ENCODE measurements at places on chromosomes 5 and 9. TPM values are rescaled to one million over a fixed set of nuclear protein-coding genes. Genes with fewer than 3 reads are reported as not detected.

Gene LHX3
- total RNA-seq, result not detected

Gene CTNND2
- not detected for total RNA-seq

Gene PIP5K1B
- 3.1 TPM for total RNA-seq

Gene CBY3
- total RNA-seq, result 0.57 TPM

Gene ADCY2
- total RNA-seq, result not detected

Gene ENG
- total RNA-seq, result 19.3 TPM

Gene GRM6
- not detected for total RNA-seq

GRCh38 chr9:6766606-6767005, 8.8 kb downstream of the KDM4C start:
- no peak overlapping the region for H3K4me3 ChIP-seq
- no peak for DNase-seq
- H3K27me3 ChIP-seq, result no peaks in the 10 kb centered on the region
- peaks cover 24% of the 10 kb centered on the region for H3K4me1 ChIP-seq

DNA sequence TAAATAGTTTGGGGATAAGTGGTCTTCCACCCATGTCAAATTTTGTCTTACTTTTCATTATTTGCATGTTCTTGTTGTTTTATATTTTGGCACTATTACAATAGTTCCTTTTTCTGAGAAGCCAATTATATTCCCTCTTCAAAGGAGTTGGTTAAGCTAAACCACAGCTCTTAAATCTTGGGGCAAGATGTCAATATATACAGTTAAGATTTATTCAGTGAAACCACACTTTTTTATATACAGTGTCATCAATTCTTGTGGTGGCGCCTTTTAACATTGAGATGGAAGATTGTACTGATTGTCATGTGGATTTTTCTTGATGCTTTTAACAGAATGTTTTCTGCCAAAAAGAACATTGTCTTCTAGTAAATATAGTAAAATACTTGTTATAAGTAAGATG, 104.1 kb downstream of the MTREX start:
- peaks cover 5% of the 10 kb centered on the region for H3K4me1 ChIP-seq
- DNase-seq, result no peak
- H3K36me3 ChIP-seq, result no peaks in the 10 kb centered on the region
- no peaks in the 10 kb centered on the region for H3K27me3 ChIP-seq

DNA sequence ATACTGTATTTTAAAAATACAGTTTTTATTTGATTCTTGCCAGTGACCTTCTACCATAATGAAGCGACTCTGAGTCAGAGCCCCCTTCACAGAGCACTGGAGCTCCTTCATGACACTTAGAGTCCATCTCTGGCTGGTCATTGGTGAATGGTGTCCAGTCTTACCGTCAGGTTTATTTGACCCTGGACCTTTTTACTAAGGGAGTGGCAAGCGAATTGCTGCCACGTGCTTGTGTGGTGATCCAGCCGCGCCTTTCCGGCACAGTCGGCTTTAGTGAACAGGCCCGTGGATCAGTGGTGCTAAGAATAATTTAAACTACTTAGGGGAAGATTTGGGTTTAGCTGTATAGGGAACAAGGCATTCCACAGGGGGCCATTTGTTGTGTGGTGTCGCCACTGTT, 48.5 kb downstream of the PRRC2B start:
- H3K27ac ChIP-seq, result no peak overlapping the region
- DNase-seq, result no peak
- no peaks in the 10 kb centered on the region for H3K27me3 ChIP-seq
- no peak overlapping the region for H3K4me3 ChIP-seq
- H3K4me1 ChIP-seq, result no peaks in the 10 kb centered on the region

GRCh38 chr9:33043671-33044070, 18.6 kb downstream of the DNAJA1 start:
- no peaks in the 10 kb centered on the region for H3K27me3 ChIP-seq
- no peak overlapping the region for H3K27ac ChIP-seq
- H3K36me3 ChIP-seq, result peaks cover 7% of the 10 kb centered on the region

DNA sequence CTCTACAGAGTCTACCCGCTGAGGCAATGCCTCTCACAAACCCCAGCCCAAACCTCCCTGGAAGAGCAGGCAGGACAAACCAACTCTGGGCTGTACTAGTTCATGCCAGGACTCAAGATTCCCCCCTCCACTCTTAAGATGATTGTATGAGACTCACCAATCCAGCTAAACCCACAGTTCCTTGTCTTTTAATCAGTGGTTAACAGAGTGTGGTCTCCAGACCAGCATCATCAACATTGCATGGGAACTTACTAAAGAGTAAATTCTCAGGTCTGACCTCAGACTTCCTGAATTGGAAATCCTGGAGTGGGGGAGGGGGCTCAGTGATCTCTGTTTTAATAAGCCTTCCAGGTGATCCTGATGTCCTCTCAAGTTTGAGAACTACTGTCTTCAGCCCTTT, 240.9 kb downstream of the GAS1 start:
- no peak overlapping the region for H3K27ac ChIP-seq
- no peak overlapping the region for H3K4me3 ChIP-seq
- H3K27me3 ChIP-seq, result no peaks in the 10 kb centered on the region
- no peaks in the 10 kb centered on the region for H3K36me3 ChIP-seq

- H3K36me3 ChIP-seq, result no peaks in the 10 kb centered on the region
- H3K4me3 ChIP-seq, result no peak overlapping the region
- H3K27me3 ChIP-seq, result no peaks in the 10 kb centered on the region
- DNase-seq, result no peak
- no peaks in the 10 kb centered on the region for H3K4me1 ChIP-seq
- H3K27ac ChIP-seq, result no peak overlapping the region
Observed at GRCh38 chr5:20678814-20679298, 690.9 kb upstream of the CDH18 start.

- no peaks in the 10 kb centered on the region for H3K36me3 ChIP-seq
- no peaks in the 10 kb centered on the region for H3K27me3 ChIP-seq
- H3K27ac ChIP-seq, result peak within 1 kb of the TSS; percentile 90
- H3K4me3 ChIP-seq, result peak within 1 kb of the TSS; percentile 73
- DNase-seq, result peak; percentile 63
Observed at GRCh38 chr5:65926276-65926783, at the start of gene ERBIN. ERBIN (plus strand) TSS chr5:65926575; CDS start chr5:65992719, 66,144 bp downstream.

GRCh38 chr5:142206801-142207200, 98.2 kb downstream of the NDFIP1 start:
- no peaks in the 10 kb centered on the region for H3K36me3 ChIP-seq
- no peak overlapping the region for H3K27ac ChIP-seq
- H3K4me3 ChIP-seq, result no peak overlapping the region
- no peaks in the 10 kb centered on the region for H3K4me1 ChIP-seq

DNA sequence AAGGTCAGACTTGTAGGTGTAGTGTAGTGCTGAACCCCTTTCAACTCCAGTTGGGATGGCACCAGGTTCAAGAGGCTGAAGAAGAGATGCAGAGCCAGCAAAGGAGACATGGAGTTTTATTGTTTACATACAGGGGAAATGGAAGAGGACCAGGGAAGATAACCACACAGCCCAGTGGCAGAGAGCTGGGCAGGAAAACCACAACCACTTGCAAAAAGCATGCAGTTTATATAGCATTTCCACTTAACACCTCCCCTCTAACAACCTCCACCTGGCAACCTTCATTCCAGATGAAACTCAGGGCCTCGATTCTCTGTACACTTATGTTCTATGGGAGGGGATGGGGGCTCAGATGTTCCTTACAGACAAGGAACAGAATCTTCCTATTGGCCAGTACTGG, 56.9 kb downstream of the SNX24 start:
- DNase-seq, result peak; percentile 4
- H3K27me3 ChIP-seq, result no peaks in the 10 kb centered on the region
- no peaks in the 10 kb centered on the region for H3K36me3 ChIP-seq
- peaks cover 12% of the 10 kb centered on the region for H3K4me1 ChIP-seq
- H3K4me3 ChIP-seq, result no peak overlapping the region

DNA sequence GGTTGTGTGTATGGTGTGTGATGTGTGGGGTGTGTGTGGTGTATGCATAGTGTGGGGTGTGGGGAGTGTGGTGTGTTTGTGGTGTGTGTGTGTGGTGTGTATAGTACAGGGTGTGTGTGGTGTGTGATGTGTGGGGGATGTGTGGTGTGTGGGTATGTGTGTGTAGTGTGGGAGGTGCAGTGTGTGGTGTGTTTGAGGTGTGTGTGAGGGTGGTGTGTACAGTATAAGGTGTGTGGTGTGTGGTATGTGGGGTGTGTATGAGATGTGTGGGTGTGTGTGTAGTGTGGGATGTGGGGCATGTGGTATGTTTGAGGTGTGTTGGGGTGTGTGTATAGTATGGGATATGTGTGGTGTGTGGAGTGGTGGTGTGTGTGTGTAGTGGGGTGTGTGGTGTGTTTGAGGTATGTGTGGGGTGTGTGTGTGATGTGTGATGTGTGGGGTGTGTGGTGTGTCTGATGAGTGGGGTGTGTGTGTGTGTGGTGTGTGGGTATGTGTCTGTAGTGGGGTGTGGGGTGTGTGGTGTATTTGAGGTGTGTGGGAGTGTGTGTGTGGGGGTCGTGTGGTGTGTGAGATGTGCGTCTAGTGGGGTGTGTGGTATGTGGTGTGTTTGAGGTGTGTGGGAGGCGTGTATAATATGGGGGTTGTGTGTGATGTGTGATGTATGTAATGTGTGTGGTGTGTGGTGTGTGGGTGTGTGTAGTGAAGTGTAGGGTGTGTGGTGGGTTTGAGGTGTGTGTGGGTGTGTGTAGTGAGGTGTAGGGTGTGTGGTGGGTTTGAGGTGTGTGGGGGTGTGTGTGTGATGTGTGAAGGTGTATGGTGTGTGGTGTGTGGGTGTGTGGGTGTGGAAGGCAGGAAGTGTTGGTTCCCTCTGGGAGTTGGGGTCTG, 8.6 kb downstream of the ECSCR start:
- H3K27ac ChIP-seq, result no peak overlapping the region
- no peaks in the 10 kb centered on the region for H3K36me3 ChIP-seq
- H3K4me1 ChIP-seq, result peaks cover 51% of the 10 kb centered on the region
- H3K4me3 ChIP-seq, result no peak overlapping the region

DNA sequence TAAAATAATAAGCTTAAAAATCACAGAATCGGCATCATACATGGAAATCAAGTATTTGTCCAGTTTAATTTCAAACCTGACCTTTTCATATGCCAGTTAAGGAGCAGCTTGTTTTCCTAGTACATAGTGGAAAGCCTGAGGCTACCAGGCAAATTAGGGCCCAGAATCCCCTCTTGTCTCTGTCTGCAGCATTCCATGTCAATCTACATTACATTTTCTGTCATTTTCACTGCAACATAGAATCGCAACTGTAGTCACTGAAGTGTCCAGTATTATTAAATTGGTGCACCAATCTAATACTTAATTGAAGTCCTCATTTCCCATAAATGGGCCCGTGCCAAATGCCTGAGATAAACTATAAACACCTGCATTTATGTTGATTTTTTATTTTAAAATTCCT, 1352.2 kb upstream of the ACO1 start:
- no peak overlapping the region for H3K4me3 ChIP-seq
- no peaks in the 10 kb centered on the region for H3K27me3 ChIP-seq
- H3K36me3 ChIP-seq, result no peaks in the 10 kb centered on the region
- no peaks in the 10 kb centered on the region for H3K4me1 ChIP-seq
- no peak overlapping the region for H3K27ac ChIP-seq

GRCh38 chr5:172559004-172559932, 81.8 kb upstream of the NEURL1B start:
- H3K4me3 ChIP-seq, result no peak overlapping the region
- H3K4me1 ChIP-seq, result no peaks in the 10 kb centered on the region
- DNase-seq, result no peak
- H3K27ac ChIP-seq, result no peak overlapping the region

- no peaks in the 10 kb centered on the region for H3K27me3 ChIP-seq
- H3K4me1 ChIP-seq, result peaks cover 52% of the 10 kb centered on the region
- no peaks in the 10 kb centered on the region for H3K36me3 ChIP-seq
- no peak overlapping the region for H3K4me3 ChIP-seq
Observed at GRCh38 chr5:132096904-132097303, 23.3 kb downstream of the CSF2 start.

DNA sequence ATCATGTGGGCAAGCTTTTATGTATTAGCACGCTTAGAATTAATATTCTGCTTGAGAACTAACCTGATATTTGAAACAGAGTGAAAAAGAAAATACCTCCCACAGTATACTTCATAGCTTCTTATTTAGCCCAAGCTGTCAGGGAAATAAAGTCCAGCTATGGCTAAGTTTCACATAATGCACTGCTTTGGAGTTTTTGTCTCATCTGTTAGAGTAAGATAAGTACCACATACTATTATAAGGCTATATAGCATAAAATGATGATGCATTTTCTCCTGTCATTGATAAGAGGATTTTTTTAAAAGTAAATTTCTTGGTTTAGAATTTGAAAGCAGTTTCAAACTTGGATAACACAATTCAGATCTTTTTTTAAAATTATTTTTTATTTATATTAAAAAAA, 2.4 kb upstream of the ANKDD1B start:
- no peak overlapping the region for H3K4me3 ChIP-seq
- H3K27me3 ChIP-seq, result no peaks in the 10 kb centered on the region
- peaks cover 5% of the 10 kb centered on the region for H3K4me1 ChIP-seq
- no peaks in the 10 kb centered on the region for H3K36me3 ChIP-seq
- DNase-seq, result no peak

DNA sequence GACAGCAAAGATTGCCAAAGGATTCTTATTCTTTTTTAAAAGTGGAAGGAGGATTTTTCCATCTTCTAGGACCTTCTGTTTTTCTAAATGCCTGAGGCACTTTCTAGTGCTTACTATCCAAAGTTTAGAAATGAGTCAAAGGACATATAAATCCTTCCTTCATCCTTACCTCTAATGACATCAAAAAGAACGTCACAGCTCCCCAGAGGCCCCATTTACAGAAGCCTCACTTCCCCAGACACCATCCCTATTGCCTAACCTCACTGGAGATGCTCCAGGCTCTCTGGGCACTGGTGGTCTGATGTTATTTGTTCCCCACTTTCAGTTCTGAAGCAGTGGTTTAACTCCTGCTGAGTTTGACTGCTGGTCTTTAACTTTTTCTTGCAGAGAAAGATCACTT, 504.3 kb downstream of the AGTPBP1 start:
- H3K4me3 ChIP-seq, result no peak overlapping the region
- H3K4me1 ChIP-seq, result no peaks in the 10 kb centered on the region
- H3K27ac ChIP-seq, result no peak overlapping the region
- H3K36me3 ChIP-seq, result no peaks in the 10 kb centered on the region

DNA sequence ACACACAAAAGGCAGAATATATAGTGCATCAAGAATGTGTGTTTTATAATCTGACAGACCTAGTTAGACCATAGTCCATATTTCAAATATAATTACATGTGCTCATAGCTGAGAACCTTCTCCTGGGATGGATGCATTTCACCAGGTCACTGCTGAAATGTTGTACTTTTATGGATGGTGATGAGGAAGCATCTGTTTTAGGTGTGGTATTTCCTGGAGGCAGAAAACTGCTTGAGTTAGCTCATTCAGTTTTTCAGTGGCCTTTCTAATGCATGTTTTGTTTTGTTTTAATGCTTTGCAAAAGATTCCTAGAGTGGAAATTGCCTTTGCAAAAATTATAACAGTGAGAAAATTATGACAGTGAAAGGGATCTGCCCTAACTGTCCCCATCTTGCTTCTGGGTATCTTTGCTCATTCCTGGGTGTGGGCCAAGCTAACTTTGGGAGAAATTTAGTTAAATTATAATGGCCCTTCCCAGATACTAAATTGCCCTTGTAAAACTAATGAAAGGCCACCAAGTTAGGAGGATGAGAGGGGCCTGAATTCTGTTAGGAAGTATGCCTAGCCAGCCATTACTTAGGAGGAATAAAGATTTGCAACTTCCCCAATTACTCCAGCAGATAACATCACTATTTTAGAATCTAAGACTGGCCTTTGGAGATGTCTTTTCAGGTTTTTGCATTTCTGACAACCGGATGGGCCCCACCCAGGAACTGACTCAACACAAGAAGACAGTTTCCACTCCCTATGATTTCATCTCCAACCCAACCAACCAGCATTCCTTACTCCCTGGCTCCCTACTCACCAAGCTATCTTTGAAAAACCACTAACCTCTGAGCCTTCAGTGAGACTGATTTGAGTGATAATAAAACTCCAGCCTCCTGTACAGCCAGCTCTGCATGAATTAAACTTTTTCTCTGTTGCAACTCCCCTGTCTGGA, 7.0 kb upstream of the IL12B start:
- H3K36me3 ChIP-seq, result no peaks in the 10 kb centered on the region
- H3K4me3 ChIP-seq, result peak overlapping the region; percentile 18
- no peak overlapping the region for H3K27ac ChIP-seq
- DNase-seq, result no peak
- H3K27me3 ChIP-seq, result no peaks in the 10 kb centered on the region

Measured in CD8-positive, alpha-beta memory T cell (primary cell).